ENCODE measurements at places on chromosomes 16 and 17.

GRCh38 chr16:83906683-83907082 lies 7.8 kb downstream of the MLYCD start:
- peak; percentile 44 for DNase-seq

DNA sequence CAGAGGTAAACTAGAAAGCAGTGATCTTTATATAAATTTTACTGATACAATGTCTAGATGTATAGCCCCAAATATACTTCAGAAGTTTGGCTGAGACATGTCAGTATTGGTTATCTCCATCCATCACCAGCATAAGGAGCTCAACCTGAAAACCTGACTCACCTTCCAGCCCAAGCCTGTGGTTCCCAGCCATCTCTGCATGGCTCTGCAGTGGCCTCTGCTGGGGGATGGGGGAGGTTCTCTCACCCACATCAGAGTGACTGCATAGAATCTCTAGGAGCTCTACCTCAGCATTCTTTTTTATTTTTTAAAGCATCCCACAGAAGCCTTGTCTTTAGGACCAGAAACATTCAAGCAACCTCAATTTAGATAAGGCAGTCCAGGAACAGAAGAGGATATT lies 27.3 kb downstream of the USP7 start:
- DNase-seq = peak; percentile 56

DNA sequence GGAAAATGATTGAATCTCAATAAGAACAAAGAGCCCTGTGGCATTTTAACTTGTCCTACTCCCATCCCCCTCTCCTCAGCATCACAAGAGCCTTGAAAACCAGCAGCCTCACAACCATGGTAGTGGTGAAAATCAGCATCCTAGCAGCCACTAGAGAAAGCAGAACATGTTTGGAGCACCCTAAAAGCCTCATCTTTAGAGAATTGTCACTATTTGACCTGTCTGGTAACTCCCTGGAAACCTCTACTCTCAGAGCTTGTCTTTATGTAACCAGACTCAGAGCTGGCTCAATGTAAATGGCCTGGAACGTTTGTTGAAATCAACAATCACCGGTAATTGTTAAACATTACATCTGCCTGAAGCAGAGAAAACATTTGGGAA lies 70.8 kb downstream of the MMD start:
- DNase-seq = no peak

- peak; percentile 96 for DNase-seq
Observed at GRCh38 chr17:12613566-12613965, 52.1 kb upstream of the MYOCD start.

- DNase-seq = no peak
Observed at GRCh38 chr17:81009136-81009535, 17.5 kb downstream of the CHMP6 start.

- DNase-seq = peak; percentile 11
Observed at GRCh38 chr17:73628642-73629552, 15.3 kb downstream of the SDK2 start.

GRCh38 chr17:64320613-64321553 lies 57.8 kb upstream of the TEX2 start:
- DNase-seq = peak; percentile 66

GRCh38 chr17:42135664-42136653 lies 13.4 kb downstream of the HSPB9 start:
- peak; percentile 62 for DNase-seq

- DNase-seq = peak; percentile 44
Observed at GRCh38 chr16:19698480-19699465, 19.3 kb downstream of the KNOP1 start.

DNA sequence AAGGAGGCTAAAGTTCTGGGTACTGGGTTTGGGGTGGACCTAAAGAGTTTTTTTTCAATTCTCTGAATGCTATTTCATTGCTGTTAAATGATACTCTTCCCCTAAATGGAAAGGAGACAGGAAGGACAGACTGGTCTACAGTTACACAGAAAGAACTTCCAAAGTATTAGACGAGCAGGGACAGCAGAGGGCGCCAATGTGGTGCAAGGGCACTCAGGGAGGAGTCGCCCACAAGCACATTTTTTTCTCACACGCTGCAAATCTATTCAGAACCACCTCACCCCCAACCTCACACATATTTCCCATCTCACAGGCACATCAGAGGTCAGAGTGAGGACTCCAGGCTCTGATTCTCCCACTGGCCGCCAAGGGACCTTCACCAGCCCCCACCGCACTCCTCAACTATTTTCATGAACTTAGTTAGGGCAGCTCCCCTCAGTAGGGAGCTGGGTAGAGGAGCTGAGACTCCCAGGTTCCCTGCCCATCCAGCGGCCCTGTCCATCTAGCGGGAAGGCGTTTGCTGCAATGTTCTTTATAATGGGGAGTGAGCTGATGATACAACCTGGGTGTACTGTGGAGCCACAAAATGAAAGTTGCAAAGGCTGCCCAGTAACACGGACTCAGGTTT lies 6.8 kb upstream of the CA4 start:
- DNase-seq = peak; percentile 88

DNA sequence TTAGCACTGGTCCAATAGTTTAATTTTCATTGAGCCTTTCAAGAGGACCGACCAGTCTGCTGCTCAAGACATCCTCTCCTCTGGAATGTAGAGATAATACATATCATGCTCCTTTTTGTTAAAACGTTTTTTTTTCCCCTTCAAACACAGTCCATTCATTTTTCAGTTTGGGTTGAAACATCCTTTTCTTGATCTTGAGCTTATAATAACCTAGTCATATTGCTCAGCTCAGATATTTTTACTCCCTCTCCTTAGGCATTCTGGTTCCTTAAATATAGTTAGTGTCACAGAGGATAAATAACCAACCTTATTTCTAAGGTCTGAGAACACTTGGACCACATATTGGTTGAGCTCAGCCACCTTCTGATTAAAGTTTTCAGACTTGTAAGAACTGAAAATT lies 12.8 kb downstream of the ANKRD40CL start:
- DNase-seq = no peak

GRCh38 chr17:64151016-64151368 lies 21.0 kb upstream of the ERN1 start:
- DNase-seq = no peak

- no peak for DNase-seq
Observed at GRCh38 chr17:76747716-76748363, 9.9 kb downstream of the MFSD11 start.

DNA sequence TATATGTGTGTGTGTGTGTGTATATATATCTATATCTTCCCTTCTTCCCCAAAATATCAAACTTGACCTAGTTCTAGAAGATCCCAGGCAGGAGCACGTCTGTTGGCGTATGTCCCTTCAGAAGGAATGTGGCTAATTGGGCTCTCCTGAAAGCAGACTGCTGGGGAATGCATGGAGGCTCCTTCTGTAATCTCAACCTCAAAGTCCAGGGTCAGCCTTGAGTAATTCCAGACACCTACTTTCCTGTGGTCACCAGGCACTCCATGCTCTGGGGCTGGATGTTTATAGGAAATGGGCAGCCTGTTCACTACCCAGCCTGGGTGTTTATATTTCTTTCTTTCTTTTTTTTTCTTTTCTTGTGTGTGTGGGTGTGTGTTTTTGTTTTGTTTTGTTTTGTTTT lies 13.4 kb downstream of the BCO1 start:
- no peak for DNase-seq

DNA sequence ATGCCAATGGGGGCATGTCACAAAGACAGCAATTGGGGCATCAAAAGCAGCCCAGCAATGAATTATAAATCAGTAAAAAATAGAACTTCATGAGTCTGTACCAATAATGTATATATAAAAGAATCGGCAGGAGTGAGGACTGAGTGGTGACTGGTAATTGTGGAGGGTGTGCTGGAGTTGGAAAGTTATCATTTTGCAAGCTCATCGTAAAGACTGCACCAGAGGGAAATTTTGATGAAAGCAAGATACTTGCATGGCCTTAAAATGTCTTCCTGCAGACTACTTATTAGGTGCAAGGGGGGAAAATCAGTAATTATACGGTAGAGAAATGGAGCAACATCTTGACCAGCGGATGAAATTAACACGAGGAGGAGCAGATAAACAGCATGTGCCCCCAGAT lies 138.9 kb downstream of the AATF start:
- no peak for DNase-seq

GRCh38 chr17:37211136-37211535 lies 164.6 kb upstream of the C17orf78 start:
- DNase-seq = no peak

DNA sequence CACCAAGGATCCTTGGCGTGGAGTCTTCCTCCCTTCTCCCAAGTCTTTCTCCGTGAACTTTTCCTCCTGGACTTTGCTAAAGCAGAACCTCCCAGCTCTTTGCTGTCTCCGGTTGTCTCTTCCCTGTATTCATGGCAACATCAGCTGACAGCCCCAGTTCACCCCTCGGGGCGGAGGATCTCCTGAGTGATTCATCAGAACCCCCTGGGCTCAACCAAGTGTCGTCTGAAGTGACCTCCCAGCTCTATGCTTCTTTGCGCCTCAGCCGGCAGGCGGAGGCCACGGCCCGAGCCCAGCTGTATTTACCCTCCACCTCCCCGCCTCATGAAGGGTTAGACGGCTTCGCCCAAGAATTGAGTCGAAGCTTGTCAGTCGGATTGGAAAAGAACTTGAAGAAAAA lies 943 bp downstream of the CNTROB start:
- DNase-seq = peak; percentile 68

DNA sequence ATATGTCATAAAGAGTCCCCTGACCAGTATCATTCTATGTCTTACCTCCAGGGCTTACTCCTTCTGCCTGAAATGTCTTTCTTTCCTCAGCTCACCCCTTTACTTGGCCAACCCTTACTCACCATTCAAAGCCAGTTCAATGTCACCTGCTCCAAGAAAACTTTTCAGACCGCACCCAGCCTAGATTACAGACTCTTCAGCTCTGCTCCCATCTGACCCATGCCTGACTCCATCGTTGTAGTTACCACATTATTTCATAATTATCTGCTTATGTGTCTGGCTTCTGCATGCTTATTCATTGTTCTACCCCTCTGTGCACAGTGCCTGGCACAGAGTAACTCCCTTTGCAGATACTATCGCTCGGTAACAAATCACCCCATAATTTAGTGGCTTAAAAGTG lies 62.5 kb upstream of the TOB1 start:
- DNase-seq = no peak

- DNase-seq = no peak
Observed at GRCh38 chr17:2893422-2893914, 97.2 kb downstream of the RAP1GAP2 start.

GRCh38 chr17:64448665-64449512 lies at the start of gene MILR1:
TSS of gene MILR1 (plus strand) at chr17:64449115. CDS start at chr17:64449169, 54 bp downstream.
- peak; percentile 67 for DNase-seq

GRCh38 chr17:17946093-17946492 lies 26.1 kb downstream of the TOM1L2 start:
- no peak for DNase-seq

- no peak for DNase-seq
Observed at GRCh38 chr16:77946823-77947222, 75.5 kb upstream of the CLEC3A start.

GRCh38 chr17:5184288-5184687 lies 7.4 kb downstream of the ZNF594 start:
- no peak for DNase-seq

- no peak for DNase-seq
Observed at GRCh38 chr16:54242199-54242598, 44.4 kb downstream of the IRX3 start.

DNA sequence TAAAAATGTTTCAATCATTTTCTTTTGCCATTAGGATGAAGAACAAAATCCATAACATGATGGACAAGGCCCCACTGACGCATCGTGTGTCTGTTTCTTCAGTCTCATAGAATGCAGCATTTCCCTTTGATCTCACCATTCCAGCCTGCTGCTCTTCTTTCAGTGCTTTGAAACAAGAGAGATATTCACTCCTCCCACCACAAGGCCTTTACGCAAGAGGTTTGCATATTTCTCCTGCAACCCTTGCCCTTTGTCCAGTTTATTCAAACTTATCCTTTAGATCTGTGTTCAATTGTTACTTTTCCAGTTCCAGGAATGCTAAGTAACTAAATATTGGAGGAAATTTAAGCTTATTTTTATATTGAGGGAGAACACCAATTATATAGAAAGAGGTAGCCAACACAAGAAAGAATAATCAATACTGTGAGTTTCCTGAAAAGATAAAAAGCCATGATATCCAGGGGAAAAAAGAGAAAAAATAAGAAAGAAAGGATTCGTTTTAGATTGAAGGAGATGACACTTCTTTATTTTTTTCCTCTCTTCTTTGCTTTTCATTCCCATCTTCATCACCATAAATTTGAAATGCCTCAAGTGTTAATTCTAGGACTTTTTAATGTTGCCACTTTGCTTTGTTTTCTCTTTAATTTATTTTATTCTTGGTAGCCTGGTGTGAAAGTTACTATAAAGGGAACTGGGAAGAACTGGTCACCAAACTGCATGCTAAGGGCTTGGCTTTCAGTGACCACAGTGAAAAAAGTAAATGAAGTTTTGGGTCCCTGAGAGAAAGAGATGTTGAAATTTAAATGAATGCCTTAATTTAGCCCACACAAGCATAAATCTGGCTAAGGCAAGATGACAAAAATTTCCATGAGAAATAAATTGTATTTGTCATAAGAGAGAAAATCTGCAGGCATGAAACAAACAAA lies 102.1 kb downstream of the KIF2B start:
- no peak for DNase-seq

DNA sequence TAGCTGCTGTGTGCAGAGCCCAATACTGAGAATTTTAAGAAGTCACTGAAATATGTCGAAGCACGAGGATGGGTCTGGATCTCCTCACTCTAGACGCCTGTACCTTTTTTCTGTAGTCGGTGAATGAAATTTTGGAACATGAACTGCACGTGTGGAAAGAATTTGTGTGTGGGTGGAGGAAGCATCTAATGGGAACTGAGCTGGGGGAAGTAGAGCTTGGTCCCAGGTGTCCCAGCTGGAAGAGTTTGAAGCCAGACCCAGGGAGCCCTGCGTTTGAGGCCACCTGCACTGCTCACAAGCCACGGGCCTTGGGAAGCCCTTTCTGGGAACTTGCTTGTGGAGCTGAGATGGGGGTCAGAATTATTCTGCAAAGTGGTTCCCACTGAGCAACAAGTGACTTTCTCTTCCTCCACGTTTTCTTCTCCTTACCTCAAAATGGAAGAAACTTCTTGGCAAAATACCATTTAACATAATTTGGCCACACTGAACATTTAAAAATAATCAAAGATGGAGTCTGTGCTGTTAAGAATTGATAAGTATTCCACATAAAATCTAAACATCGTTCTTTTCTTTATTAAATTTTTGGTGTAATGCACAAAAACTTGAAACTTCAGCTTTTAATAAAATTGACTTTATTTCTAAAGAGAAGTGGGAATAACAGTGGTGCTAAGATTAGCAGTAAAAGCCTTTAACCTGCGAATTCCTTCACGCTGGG lies 163.8 kb downstream of the PRKCA start:
- DNase-seq = no peak

- DNase-seq = no peak
Observed at GRCh38 chr16:15983898-15984297, 34.5 kb downstream of the ABCC1 start.

GRCh38 chr16:81522108-81522701 lies 77.6 kb downstream of the CMIP start:
- no peak for DNase-seq

DNA sequence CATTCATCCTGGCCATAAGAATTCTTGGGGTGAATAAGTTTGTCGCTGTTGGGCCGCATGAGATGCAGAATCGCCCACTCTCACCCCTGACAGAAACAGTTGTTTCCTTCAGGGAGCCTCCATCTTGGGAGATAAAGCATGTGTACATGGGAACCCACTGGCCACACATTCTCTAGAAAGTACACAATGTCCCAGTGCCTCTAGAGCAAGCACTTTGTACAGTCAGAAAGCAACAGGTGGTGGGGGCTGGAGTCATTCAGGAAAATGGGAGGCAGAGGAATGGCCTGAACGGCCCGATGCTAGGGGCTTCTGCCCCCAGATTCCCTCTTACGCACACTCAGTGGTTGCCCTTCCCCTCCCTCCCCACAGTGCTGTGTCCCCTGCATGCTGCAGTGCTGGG lies 16.1 kb downstream of the ACE start:
- no peak for DNase-seq

GRCh38 chr17:61259360-61259759 lies 140.3 kb upstream of the TBX2 start:
- no peak for DNase-seq
